ENCODE measurements at places on chromosomes 6 and 20.
A peak's percentile ranks its signal among the peaks of the same experiment; 100 is the strongest.

- DNase-seq = no peak
Observed at GRCh38 chr20:54221996-54222890, 14.4 kb downstream of the PFDN4 start.

DNA sequence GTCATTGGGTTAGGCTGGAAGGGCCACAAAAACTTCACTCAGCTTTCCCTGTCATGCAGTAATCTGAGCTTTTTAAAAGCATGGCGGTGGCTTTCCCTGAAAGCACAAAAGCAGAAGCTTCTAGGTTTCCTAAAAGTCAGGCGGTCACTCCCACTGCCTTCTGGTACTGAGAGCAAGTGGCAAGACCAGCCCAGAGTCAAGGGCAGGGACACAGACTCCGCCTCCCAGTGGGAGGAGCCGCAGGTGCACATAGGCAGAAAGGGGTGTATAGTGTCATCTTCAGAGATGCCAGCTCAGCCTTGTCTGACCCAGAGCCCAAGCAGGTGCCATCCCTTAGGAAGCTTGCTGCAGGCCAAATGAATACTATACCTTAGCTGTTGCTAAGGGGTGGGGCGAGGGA is 18.0 kb upstream of the PACSIN1 start:
- DNase-seq = no peak

DNA sequence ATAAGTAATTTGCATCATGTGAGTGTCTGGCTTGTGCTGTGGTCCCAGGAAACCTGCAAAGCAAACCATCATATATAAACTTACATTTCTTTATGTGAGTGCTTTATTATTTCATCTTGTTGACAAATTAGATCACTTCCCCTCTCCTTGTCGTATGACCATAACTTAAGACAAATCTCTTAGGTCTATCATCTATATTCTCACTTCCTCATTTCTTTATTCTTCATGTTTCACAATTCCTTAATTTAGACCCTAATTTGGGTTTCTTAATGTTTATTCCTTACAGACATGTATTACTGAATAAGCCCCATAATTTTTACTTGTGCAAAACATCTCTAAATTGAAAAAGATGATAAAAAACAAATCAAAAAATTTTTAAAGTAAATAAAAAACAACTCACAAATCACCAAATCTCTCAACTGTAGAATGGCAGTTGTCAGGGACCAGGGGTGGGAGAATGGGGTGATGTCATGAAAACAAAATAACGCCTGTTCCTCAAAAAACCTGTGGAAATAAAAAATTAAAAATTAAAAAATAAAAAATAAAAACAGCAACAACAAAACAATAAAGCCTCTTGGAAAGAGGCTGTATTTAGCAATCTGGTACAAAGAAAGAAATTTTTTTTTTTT is 49.5 kb upstream of the FBXO30 start:
- no peak for DNase-seq

- DNase-seq = no peak
Observed at GRCh38 chr6:4707011-4707410, 69.2 kb upstream of the CDYL start.

DNA sequence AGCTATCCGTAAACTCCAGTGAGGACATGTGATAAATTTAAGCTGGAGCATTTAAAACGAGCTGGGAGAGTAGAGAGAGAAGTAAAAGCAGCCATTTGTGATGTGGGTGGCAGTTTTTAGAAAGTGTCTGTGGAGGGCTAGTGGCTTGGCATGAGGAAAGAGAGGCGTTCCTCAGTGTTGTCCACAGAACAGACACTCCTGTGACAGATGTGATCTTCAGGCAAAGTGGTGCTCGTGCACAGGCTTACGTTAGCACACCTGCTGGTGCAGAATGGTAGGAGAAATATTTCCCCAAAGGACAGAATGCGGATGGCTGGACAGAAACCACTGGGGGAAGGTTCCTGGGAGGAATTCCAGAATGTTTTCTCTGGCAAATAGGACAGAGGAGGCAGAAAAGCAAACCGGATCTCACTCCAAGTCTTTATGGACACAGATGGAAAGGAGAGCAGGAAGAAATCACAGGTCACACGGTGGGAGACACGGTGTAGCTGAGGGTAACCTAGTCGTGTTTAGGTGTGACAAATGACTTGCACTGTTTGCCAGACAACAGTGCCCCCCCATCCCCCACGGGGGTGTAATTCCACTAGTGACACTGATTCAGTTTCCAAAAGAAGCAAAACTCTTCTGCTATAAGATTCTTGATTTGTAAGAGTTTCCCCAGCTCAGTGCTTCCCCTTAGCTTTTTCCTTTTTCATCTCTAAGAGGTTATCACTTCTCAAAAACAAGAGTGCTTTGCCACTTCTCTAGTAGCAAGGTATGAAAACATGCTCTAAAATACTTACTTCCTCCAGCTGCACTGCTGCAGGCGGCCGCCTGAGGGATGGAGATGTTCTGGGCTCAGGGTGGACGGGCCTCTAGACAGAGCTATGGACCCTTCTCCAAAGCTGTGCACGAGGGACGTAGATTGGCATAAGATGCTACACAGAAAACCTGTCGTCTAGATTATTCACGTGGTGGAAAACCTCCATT is 293.2 kb downstream of the QKI start:
- DNase-seq = no peak

DNA sequence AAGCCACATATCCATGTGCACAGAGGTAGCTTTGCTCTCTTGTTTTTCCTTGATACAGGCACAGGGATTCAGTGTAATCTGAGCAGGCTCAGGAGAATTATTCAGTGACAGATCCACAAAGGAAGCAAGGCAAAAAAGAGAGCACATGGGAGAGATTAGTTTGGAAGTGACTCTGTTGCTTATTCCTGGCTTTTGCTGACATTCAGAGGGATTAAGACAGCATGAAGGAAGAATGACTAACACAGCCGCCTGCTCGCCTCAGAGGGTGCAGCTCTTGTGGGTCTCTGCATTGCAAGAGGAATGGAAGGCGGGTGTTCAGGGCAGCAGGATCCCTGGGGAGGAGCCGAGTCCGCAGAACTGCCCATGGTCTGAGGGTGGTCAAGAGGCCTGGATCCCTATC is 203.4 kb upstream of the KCNQ5 start:
- DNase-seq = peak; percentile 60

- no peak for DNase-seq
Observed at GRCh38 chr6:150865043-150865405, 478 bp upstream of the MTHFD1L start.

DNA sequence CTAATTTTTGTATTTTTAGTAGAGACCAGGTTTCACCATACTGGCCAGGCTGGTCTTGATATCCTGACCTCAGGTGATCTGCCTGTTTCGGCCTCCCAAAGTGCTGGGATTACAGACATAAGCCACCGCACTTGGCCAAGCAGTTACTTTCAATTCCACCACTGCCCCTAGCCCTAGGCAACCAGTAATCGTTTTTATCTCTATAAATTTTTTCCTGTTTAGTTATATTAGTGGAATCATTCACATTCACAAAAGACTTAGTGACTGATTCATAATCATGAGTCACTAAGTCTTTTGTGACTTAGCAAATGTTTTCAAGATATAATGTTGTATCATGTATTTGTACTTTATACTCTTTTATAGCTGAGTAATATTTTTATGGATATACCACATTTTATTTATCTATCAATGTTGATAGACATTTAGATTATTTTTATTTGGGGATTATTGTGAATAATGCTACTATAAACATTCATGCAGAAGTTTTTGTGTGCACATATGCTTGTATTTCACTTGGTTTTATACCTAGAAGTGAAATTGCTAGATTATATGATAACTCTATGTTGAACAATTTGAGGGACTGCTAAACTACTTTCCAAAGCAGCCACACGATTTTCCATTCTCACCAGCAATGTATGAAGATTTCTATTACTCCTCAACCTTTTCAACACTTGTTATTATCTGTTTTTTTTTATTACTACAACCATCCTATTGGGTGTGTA is 421.4 kb upstream of the ID4 start:
- peak; percentile 8 for DNase-seq

DNA sequence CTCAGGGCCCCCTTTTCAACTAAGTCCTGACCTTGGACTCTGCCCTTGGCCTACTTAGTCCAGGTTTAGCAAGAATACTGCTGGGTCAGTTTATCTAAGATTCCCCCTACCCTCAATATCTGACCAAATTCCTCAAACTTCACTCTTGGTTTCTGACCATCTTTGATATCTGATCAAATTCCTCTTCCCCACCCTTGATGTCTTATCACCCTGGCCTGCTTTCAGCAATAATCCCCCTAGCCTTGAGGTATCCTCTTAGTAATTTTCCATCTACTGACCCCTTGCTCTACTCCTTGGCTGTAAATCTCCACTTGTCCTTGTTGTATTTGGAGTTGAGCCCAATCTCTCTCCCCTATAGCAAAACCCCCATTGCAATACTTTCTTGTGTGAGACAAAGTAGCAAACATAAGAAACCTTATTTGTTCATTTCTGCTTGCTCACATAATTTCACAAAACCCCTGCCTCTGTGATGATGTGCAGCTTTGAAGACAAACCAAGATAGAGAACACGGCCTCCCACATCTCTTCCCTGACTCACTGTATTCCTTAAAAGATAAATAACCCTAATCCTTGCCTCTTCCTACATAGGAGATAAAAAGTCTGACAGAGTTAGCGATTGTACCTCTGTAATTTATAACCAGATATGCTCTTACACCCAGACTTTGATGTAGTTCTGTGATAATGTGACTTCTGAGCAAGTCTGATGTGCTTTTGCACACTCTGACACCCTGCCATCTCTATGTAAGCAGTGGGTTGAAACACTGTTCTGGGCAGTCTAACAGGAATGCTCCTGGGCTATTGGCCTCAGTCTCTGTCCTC is 13.8 kb upstream of the IYD start:
- no peak for DNase-seq

DNA sequence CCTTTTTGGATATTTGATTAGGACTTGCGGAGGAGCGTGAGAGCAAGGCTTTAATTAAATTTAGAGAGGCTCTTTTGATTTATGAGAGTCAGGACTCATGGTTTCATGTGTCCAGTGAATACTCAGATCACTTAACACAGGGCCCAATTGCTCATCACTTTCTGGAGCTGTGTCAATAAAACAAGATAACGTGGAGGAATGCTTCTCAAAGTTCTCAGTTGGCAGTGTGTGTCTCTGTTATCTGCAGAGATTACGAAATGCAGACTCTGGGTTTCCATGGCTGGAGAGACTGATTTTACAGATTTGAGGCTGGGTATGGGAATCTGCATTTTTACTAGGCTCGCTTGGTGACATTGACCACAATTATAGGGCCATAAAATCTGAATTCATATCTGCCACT is 335.8 kb upstream of the FLRT3 start:
- DNase-seq = no peak

- DNase-seq = no peak
Observed at GRCh38 chr6:118501765-118502164, 46.3 kb upstream of the PLN start.

- no peak for DNase-seq
Observed at GRCh38 chr6:91266156-91266555, 679.3 kb upstream of the MAP3K7 start.

DNA sequence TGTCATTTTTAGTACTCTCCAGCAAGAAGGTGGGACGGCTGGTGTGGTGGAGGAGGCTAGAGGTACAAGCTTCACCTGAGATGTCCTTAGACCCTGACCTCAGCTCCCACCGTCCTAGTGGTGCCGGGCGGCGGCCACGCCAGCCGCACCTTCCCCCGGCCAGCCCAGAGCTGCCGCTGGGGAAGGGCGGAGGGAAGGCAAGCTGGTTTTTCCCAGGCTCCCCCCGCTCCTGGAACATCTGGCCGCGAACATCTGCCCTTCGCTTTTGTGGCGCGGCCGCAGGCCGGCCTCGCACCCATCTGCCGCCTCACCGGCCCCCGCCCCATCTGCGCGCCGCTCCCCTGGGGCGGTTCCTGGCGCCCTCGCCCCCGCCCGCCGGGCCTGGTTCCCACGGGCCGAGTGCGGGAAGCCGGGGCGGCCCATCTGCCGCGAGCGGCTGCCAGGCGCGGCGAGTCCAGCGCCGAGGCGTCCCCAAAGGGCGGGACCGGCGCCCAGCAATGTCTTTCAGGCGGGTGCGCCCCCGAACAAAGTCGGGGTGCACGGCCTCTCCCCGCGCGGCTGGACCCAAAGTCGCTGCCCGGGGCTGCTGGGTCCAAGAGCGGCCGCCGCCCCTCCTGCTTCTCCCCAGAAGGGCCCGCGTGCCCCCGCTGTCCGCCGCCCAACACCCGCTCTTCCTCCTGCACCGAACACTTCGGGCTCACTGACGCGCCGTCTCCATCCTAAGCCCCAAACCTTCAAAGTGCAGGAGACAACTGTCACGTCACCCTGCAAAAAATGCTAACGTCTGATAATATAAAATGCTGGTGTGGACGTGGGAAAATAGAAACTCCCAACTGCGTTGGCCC is 17.3 kb upstream of the ID1 start:
- no peak for DNase-seq

DNA sequence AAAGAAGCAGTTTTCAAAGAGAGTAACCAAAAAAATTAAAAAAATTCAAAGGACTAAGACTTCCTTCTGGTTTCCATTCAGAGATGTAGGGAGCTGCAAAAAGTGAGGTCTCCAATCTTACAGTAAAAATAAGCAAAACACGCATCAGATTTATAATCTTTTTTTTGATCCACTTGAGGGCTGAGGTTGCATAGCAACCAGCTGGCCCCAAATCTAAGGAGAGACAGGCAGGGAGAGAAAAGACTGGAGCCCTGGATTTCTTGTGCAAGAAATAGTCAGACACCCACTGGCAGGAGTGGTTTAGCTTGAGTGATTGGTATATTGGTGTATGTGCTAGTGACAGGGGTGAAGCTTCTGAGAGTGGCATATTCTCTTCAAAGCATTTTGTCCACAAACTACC is 135.9 kb upstream of the FUT9 start:
- no peak for DNase-seq

DNA sequence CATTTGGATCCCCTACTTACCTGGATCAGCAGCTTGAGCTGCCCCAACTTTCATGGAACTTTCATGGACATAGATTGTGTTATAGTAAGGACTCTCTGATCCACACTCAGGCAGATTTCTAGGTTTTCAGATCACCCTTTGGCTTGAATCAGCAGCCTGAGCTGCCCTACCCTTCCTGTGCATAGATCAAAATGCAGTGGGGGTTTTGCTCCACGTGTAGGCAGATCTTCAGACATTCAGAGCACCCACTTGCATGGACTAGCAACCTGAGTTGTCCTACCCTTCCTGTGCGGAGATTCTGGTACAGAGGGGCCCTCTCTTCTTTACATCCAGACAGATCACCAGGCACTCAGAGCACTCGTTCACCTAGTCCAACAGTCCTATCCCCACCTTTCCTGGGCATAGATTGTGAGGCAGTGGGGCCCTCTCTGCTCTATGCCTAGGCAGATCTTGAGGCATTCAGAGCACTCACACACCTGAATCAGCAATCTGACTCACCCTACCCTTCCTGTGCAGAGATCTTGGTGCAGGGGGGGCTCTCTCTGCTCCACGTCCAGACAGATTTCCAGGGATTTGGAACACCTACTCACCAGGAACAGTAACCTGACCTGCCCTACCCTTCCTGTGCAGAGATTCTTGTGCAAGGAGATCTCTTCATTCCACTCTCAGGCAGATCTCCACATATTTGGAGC is 705.2 kb upstream of the NRSN1 start:
- no peak for DNase-seq

DNA sequence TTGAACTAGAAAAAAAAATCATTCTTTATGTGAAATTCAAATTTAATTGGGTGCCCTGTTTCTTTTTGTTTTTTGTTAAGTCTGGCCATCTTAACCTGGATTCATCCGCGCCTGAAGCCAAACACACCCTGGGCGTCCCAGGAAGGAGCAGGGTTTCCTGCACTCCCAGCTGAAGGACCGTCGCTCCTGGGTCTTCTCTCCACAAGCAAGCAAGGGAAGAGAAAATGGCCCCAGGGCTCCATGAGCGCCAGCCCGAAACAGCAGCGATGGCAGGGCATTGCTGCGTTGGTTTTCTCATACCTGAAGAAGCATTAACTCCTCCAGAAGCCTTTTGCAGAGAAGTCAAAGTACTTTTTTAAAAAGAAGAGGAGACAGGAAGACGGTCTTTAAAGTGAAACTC is 105.4 kb upstream of the AFDN start:
- no peak for DNase-seq
